ENCODE measurements at places on chromosomes 16 and 17. TPM values are rescaled to one million over a fixed set of nuclear protein-coding genes. Genes with fewer than 3 reads are reported as not detected.

DNA sequence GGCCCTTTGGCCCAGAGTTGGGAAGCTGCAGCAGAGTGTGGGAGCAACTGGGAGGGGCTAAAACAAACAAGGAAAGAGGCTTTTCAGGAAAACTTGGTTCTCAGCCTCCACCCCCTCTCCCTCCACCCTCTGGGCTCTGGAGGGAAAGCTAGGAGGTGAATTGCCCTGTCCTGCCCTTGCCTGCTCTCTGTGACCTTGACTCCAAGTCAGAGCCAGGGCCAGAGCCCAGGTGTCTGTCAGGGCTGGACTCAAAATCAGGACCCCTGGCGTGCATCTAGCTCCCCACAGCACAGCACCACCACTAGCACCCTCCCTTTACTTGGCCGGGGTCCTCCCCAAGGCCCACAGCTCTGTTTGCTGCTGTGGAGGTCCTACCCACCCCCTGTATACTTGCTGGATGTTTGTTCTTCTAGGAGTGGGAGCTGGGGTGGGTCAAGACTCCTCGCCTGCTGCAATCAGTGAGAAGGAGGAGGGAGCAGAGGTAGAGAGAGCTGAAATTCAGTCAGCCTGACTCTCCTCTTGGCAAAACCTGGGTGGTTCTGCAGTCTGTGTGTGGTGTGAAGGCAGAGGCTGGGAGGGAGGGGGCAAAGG lies 2.8 kb upstream of the NR1D1 start:
- no peak for DNase-seq

DNA sequence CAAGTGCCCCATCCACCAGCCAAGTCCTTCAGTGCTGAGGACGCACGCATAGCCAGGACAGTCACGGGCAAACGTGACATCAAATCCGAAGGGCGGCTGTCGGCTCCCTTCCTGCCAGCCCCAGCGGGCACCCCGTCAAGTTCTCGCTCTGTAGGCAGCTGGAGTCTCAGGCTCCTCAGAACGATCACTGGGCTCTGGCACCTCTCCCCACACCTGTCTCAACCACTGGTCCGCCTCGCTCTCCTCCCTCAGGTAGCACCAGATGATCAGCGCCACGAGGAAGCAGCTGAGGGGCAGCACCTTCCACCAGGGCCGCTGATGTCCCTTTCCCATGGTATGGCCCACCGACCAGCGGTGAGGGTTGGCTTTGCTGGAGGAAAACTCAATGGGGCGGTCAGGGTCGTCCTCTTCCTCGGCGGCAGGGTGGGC lies 422 bp downstream of the UQCC4 start:
- DNase-seq, result no peak

GRCh38 chr16:17162560-17162959 lies 308.2 kb downstream of the XYLT1 start:
- no peak for DNase-seq

DNA sequence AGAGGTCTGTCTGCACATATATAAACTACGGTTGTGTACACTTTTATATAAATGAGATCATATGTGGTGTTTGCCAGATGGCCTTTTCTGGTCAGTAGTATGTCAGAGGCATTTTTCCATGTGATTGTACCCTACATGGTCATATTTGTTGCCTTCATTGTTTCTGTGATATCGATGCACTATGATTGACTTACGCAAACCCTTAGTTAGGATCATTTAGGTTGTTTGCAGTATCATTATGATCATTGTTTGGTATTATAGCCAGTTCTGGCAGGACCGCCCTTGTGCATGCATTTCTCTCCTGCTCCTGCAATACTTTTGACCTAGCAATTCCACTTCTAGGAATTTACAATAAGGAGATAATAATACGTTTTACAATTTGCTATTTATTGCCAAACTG lies 169.1 kb downstream of the MSI2 start:
- no peak for DNase-seq

The RNF157 gene
- 110 TPM for total RNA-seq

The EME1 gene
- 27.3 TPM for total RNA-seq

Measured in activated naive CD8-positive, alpha-beta T cell treated with anti-CD3 and anti-CD28 coated beads, Interleukin-2, amount 10 ng/mL, durations not matched to agents 7 days and 5 days (primary cell).